Stimulated activated CD4-positive, alpha-beta T cell treated with anti-CD3 and anti-CD28 coated beads, Interleukin-15, amount 100 ng/mL, for 1 hour (primary cell): ENCODE measurements at places on chromosomes 2 and 18.

DNA sequence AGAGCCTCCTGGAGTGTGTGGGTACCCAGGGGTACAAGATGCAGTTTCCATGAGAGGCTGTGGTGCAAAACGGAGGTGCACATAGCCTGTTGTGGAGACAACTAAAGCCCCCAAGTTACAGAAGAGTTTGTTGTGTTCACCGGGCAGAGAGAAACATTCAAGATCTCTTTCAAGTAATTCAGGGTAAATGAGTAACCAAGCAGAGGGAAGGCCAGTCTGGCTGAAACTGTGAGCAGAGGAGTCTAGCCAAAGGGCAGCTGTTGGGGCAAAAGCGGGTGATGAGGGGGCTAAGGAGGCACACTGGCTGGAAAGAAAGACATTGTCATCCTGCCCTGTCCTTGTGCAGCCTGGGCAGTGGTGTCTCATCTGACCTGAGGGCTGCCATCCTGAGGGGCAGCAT is 52.0 kb downstream of the CXCR4 start:
- DNase-seq: no peak

DNA sequence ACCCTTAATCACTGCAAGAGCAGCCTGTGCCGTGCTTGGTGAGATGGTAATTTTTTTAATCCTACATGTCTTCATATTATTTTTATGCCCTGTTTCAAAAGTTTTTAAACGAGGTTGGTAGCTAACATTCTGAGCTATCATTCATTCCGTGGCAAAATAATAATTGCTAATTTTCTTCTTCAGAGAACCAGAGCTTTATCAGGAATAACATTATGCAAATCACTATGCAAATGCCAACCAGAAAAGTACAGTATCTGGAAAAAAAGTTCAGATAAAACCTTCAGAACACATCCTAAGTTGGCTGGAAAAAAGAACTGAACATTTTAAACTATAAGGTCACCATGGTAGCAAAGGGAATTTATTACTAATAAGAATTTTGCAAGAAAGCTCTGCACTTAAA is 165.1 kb upstream of the NABP1 start:
- no peak for DNase-seq

GRCh38 chr2:84639751-84640150 is 123.5 kb downstream of the DNAH6 start:
- no peak for DNase-seq

GRCh38 chr2:18987592-18988073 is 370.8 kb downstream of the OSR1 start:
- no peak for DNase-seq

- no peak for DNase-seq
Observed at GRCh38 chr2:98726205-98726604, 4.7 kb downstream of the MGAT4A start.

GRCh38 chr2:23530206-23530908 is 145.4 kb downstream of the KLHL29 start:
- DNase-seq: no peak

GRCh38 chr2:186477790-186478189 is 8.3 kb upstream of the ZC3H15 start:
- DNase-seq: no peak

- no peak for DNase-seq
Observed at GRCh38 chr2:143807671-143808070, 678.5 kb downstream of the ARHGAP15 start.

DNA sequence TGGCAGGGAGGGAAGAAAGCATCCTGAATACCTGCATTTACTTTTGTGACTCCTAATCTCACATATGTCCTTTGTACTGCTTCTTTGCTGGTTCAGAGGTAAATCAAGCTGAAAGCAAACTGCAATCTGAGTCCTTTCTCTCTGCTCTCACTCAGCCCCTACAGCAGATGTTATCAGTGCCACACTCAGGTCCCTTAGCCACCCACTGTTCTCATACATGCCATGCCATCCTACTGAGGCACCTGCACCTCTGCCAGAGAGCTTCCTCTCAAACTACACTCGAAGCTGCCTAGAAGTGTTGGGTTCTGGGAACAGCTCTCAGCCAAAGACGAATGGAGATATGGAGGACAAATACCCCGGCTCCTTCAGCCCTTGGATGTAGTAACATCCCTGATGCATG is 244.5 kb downstream of the TXNL1 start:
- DNase-seq: no peak

DNA sequence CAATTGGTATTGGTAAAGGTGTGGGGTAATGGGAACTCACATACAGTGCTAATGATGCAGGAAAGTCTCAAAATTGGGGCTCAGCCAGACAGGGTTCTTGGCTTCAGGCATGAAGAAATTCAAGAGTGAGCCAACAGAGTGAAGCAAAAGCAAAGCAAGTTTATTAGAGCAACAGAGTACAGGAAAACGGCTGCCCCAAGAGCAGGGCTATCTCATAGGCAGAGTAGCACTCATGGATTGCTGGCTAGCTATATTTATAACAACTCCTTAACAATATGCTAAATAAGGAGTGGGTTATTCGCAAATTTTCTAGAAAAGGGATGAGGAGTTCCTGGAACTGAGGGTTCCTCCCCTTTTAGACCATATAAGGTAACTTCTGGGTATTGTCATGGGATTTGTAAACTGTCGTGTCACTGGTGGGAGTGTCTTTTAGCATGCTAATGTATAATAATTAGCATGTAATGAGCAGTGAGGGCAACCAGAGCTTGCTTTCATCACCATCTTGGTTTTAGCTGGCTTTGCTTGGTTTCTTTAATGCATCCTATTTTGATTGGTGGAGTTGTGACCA is 233.8 kb upstream of the NOL4 start:
- DNase-seq: no peak

GRCh38 chr2:98458207-98458606 is 13.5 kb downstream of the INPP4A start:
- no peak for DNase-seq

DNA sequence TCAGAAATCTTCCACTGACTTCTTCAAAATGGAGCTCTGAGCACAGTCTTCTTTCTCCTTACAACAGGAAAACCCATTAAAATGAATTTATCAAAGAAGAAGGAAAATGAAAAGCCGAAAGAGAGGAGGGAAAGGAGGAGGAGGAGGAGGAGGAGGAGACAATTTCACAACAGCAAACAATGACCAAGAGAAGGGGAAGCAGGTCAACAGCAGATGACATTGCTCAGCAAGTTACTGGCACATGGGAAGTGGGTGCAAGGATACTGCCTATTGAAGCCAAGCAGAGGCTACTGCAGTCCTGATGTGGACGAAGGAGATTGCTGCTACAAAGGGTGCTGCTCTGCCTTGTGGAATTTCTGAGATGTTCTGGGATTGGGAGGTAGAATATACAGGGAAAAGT is 268.2 kb upstream of the FBXO11 start:
- DNase-seq: no peak

GRCh38 chr18:57325491-57326166 is 26.7 kb upstream of the ST8SIA3 start:
- no peak for DNase-seq

- DNase-seq: peak; percentile 8
Observed at GRCh38 chr2:102186791-102187495, at the start of gene IL1RL2. TSS of gene IL1RL2 (plus strand) at chr2:102187023. CDS start at chr2:102187868, 845 bp downstream.

DNA sequence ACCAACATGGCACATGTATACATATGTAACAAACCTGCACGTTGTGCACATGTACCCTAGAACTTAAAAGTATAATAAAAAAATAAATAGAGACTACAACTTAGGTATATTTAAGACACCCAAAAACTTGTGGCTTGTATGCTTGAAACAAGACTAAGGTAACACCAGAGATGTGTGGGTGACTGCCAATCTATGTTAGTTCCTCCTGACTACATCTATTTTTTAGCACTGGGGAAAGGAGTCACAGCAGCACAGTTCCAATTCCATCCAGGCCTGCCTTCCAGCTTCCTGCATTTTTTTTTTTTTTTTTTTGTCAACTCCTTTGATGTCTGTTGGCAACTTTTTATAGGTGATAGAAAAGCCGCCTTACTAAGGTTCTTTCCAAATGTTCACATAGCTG is 18.2 kb downstream of the C2orf69 start:
- DNase-seq: no peak

- DNase-seq: no peak
Observed at GRCh38 chr18:2964361-2965010, 48.5 kb downstream of the LPIN2 start.

DNA sequence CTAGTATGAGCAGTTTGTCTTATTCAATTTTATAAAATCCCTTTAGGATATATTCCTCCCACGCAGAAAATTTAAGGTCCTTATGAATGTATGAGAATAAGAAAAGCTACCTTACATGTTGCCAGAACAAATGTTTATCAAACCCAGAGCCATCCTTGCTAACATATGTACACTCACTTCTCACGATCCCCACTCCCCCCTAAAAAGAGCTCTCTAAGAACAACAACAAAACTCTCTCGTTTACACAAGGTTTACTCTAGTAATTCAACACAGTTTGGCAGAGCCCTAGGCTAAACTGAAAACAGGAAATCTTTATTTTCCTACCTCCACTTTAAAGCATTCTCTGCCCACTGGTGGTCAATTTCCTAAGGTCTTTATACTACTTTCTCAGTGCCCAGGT is 504.9 kb downstream of the ZEB2 start:
- DNase-seq: no peak

DNA sequence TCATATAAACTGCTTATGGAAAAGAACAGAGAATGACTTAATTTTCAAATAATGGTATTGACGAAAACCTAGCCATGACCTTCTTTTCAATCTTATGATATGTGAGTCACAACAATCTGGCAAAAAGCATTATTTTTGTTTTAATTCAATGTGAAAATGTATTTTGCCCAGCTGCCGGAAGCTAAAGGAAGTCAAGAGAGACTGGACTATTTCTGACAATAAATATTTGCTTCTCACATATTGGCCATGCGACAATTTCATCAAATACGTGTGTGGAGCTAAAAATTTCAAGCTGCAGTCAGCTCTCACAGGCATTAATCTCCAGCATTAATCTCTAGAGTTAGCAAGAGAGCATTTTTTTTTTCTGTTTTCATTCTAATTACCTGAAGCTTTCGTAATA is 881.0 kb downstream of the CPS1 start:
- DNase-seq: no peak

DNA sequence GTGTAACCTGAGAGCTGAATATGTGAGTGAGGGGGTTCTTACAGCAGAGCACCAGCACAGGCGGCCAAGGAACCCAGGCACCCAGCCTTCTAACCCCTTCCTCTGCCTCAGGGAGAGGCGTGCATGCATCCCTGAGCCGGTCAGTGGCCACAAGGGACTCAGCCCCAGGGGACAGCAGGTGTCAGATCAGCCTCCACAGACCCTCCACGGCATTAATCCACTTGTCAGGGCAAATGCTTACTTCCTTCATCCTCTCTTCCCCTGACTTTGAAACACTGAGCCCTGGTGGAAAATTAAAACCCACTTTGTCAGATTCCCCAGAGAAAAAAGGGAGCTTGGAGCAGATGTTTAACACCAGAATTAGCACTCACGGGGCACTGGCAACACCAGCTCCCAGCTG is 60.5 kb upstream of the SMAD2 start:
- DNase-seq: no peak

- DNase-seq: no peak
Observed at GRCh38 chr2:62396880-62397279, 109.1 kb downstream of the TMEM17 start.

- no peak for DNase-seq
Observed at GRCh38 chr2:37644191-37644590, 27.3 kb downstream of the CDC42EP3 start.

GRCh38 chr2:30336978-30337841 is 105.9 kb downstream of the LBH start:
- DNase-seq: peak; percentile 12
